Brain (organoid and tissue), 16 donors: ENCODE measurements at places on chromosomes 6 and 20.

DNA sequence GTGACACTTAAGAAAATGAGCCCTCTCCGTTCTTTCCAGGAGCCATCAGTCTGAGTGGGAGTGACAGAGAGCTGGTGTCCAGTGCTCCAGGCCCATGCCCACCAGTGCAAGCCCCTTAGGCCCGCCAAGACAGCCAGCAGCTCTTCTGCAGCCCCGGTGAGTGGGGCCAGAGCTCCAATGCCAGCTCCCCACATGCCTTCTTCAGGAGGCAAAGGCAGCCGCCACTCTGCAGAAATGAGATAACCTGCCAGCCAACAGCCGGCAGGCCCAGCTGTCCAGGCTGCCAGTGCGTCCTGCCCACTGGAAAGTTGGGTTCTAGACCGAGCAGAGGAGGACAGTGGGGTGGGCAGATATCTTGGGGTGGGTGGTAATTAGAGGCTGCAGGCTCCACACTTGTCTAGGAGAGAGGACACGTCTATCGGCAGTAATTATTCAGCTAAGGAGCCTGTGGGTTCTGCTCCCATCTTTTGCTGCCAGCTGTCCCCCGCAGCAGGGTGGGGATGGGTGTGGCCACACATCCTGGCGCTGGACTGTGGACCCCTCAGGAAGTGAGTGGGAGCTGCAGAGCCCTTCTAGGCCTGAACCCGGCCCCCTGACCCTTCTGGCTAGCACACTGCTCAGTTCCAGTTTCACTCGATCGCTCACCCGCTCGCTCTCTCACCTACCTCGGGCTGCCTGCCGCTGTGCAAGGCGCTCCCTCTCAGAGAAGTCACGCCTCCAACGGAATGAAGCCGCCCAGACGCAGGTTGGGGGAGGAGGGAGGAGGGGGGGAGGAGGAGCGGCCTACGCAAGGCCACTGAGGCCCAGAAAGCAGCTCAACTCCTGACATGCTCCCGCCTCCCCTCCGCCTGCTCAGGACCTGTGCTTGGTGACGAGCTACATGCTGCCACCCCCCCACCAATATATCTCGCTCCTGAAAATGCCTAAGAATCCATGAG is 3.6 kb downstream of the GRM4 start:
- DNase-seq, result no peak

DNA sequence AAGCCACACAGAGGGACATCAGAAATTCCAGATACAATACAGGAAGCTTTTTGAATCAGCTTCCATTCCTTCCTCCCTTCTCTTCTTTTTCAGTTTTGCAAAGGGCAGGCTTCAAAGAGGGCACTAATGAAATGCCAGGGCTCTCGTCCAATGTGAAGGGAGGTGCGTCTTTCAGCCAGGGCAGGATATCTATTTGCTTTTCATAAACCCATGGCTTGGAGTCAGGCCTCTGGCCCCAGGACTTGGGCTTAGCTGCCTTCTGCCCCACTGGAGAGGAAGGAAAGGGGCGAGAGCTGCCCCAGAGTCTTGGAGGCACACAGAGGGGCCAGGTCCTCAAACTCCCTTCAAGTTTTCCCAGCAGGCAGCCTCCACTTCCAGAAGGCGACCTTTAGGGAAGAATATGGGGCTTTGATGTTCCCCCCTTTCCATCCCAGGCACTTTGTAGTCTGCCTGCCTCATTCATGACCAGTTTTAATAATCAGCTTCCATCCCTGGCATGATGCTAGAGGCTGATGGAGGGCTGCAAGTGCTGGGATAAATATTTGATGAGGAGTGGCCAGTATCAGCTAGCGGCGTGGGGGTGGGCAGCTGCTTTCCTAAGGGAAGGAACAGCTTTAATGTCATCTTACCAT is 234.8 kb downstream of the NRN1 start:
- DNase-seq, result no peak

GRCh38 chr6:14353798-14354197 is 236.2 kb downstream of the CD83 start:
- DNase-seq, result no peak

GRCh38 chr6:95967594-95967993 is 48.2 kb upstream of the FUT9 start:
- DNase-seq, result no peak

GRCh38 chr6:11292091-11292490 is 59.6 kb upstream of the NEDD9 start:
- DNase-seq, result no peak

DNA sequence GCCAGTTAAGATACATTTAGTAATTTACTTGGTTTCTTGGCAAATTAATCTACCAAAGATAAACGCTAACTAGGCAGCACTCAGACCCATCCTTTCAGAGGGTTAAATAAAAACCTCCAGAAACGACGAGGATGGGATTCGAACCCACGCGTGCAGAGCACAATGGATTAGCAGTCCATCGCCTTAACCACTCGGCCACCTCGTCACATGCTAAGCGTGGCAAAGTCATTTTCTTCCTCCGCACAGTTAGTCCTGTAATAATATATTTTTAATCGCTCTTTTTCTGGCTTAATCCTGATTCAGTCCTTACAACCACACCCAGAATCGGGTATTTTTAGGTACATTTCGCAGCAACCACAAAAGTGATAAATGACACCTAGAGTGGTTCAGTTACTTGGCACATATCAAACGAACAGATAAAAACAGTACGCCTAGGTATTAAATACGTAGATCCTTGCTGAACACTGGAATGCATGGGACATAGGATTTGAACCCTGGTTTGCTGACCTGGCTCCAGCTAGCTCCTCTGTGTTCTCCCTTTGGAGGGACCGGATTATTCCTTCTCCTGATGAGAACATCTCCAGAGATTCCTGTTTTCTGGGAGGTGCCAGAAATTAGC is 71.6 kb downstream of the GPX5 start:
- DNase-seq, result peak; percentile 71

DNA sequence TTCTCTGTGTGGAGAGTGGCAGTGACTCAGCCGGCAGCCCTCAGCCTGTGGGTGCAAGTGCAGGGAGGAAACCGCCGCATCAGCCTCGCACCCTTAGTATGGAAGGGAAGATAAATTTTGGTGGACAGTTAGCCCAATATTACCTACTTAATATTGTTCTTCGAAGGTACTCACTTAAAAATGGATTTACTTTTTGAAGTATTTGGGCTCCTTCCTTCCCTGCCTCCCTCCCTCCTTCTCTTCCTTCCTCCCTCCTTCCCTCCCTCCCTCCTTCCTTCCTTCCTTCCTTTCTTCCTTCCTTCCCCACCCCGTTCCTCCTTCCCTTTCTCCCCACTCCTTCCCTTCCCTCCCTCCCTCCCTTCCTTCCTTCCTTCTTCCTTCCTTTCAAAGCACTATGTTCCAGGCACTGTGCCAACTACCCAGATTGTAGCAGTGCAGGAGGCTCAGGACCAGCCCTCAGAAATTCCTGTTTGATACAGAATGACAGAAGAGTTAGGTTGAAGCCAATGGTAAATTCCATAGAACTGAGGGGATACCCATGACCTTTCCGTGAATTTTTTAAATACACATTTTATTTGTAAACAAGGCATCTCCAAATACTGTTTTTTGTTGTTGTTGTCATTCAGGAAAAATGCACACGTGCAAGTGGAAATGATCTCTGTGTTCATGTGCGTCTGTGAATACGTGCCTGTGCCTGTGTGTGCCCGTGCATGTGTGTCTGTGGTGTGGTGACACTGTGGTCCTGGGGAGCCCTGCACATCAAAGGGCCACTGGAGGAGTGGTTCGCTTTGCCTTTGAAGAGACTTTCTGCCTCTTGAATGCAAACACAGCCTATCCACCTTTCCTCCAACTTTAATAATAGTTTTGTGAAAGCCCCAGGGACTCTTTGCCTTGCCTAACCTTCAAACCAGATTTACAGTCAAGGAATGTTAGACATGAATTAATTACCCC is 141.7 kb downstream of the EDN3 start:
- peak; percentile 84 for DNase-seq

- no peak for DNase-seq
Measured at GRCh38 chr6:95551678-95552324, 25.5 kb upstream of the MANEA start.

DNA sequence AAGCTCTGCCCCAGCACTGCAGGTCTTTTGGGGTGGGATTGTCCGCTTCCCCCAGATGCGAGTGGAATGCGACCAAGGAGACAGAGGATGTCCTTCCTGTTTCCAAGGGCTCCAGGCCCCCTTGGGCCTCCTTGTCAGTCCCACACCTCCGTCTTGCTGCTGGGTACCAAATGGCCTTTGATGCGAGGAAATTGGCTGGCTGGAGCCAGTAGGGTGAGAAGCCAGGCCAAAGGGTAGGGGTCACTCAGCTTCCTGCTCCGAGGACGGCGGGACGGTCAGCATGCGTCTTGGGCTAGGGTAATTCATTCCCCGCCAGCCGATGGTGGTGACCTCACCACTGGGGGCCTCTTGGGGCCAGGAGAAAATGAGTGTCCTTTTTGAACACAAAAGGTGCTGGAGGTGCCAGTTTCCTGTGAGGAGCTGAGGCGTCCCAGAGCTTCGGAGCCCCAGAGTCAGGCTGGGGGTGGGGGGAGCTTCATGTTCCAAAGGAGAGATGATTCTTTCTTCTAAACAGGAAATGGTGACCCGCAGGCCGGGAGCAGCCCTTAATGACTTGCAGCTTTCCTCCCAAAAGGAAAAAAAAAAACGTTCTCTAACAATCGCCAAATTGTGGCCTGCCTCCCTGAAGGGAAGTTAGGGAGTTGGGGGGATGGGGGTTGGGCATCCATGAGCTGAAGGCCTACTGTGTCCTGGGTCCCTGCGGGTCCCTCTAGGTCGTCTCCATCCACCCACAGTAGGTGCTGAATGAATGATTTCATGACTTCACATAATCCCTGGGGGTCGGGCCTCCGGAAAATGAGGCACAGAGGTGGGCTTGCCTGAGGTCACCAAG is 6.7 kb downstream of the SNAI1 start:
- DNase-seq, result no peak

DNA sequence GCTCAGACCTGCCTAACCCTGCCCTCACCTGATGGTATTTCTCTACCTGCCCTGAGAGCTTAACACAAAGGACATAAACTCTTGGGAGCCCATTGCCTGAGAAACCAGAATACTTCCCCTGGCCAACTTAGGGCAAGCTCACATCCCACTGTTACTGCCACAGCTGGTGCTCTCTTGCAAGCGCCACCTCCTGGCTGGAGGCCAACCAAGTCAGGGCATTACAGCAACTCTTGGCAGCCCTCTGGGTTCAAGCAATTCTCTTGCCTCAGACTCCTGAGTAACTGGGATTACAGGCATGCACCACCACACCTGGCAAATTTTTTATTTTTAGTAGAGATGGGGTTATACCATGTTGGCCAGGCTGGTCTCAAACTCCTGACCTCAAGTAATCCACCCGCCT is 70.1 kb downstream of the HECA start:
- no peak for DNase-seq

DNA sequence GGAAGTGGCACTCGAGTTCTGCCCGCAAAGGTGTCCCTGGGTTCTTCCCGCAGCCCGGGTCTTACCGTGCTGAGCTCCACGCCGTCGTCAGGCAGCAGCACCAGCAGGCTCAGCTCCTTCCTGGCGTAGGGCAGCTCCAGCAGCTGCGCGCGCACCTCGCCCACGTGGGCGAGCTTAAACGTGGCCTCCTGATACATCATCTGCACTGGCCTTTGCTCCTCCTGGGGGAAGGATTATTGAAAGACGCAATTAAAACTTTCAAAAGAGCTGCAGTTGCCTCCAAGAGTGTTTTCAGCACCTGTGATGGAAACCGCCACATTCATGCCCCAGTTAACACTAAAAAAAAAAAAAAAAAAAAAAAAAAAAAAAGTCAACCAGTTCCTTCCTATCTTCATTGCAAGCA is 11.3 kb downstream of the SERPINB9 start:
- peak; percentile 12 for DNase-seq

DNA sequence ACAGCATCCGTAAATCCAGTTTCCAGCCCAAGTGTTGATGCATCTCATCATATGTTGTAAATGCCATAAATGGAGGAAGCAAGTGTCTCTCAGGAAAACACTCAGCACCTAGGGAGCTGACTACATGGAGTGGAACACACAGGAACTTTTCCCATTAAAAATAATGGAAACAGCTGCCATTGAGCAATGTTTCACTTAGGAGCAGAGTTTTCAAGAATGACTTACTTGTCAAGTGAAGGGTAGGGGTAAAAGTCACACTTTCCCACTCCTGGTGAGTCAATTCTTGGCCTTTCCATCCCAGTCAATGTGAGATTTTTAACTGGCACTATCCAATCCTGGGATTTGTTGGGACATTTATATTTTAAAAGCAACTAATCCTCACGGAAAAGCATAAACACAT is 119.4 kb upstream of the ASF1A start:
- DNase-seq, result no peak

GRCh38 chr20:22807646-22808244 is 223.4 kb upstream of the FOXA2 start:
- DNase-seq, result no peak

DNA sequence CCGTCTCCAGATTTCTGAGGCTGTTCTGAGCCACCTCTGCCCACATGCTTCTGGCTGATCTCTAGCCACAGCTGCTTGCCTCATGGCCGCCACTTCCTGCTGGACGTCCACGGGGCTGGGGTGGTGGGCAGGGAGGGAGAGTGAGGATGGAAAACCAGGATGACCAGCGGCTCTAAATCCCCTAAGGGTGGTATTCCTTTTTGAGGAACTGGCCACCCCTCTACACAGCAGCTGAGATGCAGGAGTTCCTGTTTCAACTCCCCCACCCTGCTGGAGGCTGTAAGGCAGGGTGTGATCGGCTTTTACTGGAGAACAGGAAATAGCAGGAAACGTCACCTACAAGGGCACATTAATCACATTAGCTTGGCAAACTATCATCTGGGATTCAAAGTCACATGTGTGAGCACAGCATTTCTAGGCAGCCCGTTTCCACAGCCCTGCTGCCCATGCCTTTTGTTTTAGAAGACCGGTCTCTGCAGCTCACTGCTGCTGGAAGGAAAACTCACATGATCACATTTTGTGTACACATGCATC is 181.6 kb upstream of the ECI2 start:
- peak; percentile 37 for DNase-seq

- peak; percentile 54 for DNase-seq
Measured at GRCh38 chr6:20811109-20811761, 277.0 kb downstream of the CDKAL1 start.

DNA sequence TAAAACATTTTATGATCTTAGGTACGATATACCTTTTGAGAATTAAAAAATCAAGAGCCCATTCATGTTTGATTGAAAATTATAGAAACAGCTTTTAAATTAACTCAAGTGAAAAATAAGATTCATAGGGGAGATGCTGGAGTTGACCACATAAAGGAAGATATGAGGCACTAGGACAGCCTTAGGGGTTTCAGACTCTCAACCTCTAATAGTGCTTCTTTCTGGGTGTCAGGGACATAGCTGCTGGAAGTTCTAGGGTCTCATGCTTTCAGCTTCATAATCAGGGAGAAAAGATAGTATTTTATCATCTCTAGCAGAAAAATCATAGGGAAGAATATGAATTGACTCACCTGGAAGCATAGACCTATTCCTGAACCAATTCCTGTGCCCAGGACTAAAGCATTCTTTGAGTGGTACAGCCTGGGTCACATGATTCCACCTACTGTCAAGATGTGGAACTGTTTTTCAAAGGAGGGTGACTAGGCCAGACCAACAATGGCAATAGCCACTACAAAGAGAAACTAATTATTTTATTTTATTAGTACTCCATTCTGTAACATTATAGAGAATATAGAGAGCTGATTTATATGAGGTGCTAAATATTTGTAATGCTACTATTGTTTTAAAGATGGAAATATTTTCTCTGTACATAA is 27.8 kb upstream of the CENPW start:
- no peak for DNase-seq

- no peak for DNase-seq
Measured at GRCh38 chr20:60142587-60142986, 184.4 kb downstream of the CDH26 start.

GRCh38 chr6:97697456-97697855 is 414.4 kb upstream of the MMS22L start:
- no peak for DNase-seq

- no peak for DNase-seq
Measured at GRCh38 chr6:51335543-51335942, 516.9 kb downstream of the TFAP2B start.

- DNase-seq, result no peak
Measured at GRCh38 chr6:125340175-125340835, 38.5 kb upstream of the HDDC2 start.
